B cell (primary cell): ENCODE measurements at places on chromosomes 16 and 17.

DNA sequence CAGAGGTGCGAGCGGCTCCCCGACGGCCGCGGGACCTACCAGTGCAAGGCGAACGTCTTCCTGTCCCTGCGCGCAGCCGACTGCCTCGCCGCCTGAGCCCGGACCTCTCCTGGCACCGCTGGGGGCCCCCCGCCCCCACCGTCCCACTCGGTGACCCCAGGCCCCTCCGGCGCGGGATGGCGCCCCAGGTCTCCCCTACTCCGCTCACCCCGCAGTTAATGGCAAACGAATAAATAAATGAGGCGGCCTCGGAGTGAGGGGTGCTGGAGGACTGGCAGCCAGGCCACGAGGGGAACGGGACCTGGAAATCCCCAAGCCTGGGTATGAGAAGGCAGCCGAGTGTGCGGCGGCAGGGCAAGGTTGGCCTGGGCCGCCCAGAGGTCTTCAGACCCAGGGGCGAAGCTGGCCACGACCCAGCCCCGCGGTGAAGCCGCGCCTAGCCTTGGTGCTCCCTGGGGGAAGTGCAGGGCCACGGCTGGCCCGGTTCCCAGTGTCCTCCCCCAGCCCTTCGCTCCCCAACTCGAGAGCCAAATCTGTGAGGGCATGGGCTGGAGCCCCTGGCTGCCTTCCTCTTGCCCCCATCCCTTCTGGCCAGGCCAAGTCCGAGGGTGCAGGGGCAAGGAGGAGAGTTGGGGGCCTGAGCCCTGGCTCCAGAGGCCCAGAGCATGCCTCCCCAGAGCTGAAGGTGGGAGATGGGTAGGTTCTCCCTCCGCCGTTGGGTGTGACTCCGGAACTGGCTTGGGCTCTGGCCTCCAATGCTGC is 796 bp downstream of the NPB start:
- no peak for DNase-seq

DNA sequence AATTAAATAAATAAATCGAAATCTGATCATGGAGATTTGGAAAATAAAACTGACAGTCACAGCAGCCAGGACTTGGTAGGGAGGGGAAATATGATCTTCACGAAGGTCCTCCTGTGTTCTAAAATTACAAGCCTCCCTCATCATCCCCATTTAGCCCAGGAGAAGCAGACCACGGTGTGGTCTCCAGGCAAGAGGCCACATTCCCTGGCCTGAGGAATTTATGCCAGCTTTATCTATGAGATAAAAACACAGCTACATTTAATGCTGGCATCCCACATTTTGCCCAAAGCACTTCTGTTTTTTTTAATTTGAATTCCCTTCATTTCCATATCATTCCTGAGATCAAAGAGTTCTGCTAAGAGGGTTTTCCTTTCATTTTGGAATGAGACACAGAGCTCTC is 43.2 kb downstream of the ABCC12 start:
- no peak for DNase-seq

DNA sequence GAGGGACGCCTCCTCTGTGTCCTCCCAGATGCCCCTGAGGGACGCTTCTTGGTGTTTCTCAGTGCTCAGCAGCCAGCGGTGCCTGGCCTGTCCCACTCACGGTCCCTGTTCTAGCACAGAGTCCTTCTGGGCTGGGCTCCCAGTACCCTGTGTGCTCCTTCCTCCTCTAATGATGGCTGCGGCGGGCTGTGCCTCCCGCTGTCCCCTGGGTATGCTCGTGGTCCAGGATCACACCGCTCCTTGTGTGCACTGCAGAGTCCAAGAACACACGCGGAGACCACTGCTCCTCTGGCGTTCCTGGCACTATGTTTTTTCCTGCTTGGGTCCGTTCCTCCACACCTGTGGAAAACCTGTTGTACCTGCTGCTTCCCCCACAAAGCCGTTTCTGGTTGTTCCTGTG is 15.1 kb upstream of the IRF8 start:
- no peak for DNase-seq

DNA sequence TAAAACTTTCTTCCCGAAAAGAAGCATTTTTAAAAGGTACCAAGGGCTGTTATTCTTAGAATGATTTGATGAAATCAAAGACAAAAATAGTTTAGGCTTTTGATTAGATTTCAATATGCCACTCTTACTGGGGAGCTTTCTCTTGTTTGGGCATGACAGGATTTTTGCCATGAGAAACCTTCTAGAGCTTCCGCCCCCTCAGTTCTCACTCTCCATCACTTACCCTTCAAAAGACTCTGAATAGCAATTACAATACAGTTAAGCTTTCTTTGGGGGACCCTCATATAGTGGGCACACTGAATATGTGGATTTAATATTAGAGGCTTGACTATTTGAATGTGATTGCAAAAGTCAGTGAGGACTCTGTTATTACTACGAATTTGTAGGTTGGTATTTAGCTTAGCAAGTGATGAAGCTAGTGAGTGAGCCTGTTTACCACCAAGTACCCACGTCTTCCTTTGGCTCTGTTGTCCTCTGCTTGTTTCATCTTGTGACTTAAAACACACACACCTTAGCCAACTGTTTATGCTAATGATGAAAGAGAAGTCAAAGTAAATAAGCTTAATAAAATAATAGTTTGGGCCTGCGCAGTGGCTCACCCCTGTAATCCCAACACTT is 158.7 kb upstream of the TBX2 start:
- no peak for DNase-seq

DNA sequence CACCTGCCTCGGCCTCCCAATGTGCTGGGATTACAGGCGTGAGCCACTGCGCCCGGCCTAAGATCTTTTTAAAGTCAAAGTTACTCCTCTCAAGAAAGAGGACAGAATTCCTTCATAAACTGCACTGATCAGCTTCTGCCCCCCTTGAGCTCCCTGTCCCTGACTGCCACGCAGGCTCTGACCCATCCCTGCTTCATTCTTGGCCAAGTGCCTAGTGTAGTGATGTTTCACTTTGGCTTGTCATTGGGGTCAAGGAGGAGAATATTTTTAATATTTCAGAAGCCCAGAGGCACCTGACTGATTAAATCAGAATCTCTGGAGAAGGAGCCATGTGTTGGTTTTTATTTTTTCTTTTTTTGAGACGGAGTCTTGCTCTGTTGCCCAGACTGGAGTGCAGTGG is 9.1 kb downstream of the MRM1 start:
- no peak for DNase-seq

GRCh38 chr17:42706732-42707131 is 24.4 kb downstream of the CNTNAP1 start:
- peak; percentile 38 for DNase-seq

DNA sequence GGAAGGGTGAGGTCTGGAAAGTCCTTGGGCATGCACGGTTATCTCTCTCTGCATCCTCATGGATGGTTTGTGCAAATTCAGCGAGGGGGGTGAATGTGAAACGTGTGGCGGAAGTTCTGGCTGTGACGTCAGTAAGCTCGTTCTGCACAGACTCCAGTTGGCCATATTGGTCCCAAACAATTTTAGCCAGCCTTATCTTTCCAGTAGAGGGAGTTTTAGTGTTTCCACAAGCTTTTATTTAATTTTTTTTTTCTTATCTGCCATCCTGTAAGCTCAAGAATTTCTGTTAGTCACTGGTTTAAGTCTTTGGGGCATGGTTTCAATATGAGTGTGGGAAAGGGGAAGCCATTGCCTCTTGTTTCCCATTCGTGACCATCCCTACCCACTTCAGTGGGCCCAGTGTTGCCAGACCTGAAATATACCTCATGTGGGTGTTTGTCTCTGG is 39.0 kb downstream of the HLF start:
- DNase-seq = no peak

DNA sequence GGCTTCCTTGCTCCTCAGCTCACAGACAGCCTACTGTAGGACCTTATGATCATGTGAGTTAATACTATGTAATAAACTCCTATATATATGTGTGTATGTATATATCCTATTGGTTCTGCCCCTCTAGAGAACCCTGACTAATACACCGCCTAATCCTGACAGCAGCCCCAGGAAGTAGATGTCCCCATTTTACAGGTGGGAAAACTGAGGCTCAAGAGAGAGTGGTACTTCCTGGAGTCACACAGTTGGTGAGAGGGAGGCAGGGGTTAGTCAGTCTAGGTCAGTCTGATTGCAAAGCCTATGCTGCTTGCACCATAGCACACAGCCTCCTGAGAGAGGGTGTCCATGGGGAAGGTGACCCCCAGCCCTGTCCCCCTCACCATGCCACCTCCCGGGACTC is 42.7 kb upstream of the C16orf82 start:
- DNase-seq = no peak

- no peak for DNase-seq
These were observed 504 bp upstream of the GOSR1 start for GRCh38 chr17:30476726-30477082.

DNA sequence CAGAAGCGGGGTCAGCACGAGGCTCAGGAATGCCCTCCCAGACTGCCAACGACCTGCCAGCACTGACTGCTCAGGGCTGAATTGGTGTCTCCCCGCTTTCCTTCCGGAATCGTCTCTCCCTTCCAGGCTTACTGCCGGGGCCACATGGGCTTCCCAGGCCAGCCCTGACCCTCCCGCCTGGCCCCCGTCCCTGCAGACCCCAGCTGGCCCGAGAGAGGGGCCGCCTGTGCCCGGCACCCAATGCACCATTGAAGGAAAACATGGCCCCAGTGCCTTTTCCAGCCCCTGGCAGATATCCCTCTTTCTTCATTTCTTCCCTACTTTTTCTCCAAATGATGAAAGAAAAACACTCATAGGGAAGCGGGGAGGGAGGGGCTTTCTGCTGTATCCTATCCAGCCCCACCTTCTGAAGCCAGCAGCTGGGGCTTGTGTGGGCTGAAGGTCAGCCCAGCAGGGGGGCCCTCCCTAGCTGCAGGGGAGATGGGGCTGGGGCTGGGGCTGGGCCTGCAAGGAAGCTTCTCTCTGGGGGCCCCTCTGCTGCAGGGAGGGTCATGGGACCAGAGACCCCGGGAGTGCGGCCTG is 25.9 kb downstream of the ZNF469 start:
- no peak for DNase-seq

DNA sequence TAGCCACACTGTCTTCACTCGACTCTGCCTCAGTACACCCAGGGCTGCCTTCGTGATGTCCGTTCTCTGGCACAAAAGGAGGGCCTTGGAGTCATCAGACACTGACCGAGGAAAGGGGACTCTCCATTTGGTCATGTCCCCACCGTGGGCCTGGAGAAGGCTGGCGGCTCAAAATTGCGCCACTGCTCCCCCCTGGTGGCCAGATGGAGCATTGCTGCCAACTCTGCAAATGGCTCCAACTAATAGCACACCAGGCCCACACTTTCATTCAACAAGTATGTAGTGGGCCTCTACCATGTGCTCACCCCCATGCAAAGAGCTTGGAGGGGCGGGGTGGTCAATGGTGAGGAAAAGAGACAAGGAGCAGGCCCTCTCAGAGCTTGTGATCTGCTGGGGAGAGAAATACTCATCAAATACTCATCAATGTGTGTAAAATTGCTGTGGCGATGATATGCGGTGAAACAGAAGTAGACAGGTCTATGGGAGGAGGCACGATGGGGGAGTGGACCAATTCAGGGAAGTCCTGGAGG is 5.2 kb upstream of the GRIN2C start:
- peak; percentile 81 for DNase-seq

GRCh38 chr17:82015311-82015971 is 7.2 kb downstream of the CENPX start:
- no peak for DNase-seq

DNA sequence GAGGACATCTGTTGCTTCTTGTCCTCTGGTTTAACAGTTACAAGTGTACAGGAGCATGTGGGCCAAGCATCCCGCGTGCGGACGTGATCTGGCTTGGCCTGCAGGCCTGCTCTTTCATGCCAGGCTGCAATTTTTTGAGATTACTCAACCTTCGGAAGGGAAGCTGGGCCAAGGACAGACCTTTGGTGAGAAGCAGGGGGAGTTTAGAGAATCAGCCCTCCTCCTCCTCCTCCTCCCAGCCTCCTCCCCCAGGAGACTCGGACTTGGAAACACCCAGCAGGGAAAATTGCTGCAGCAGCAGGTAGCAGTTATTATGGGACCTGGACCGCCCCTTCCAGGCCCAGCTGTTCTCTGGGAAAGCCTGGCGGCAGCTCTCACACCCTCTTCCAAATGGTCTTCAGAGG is 5.1 kb upstream of the KLHL36 start:
- DNase-seq = no peak

DNA sequence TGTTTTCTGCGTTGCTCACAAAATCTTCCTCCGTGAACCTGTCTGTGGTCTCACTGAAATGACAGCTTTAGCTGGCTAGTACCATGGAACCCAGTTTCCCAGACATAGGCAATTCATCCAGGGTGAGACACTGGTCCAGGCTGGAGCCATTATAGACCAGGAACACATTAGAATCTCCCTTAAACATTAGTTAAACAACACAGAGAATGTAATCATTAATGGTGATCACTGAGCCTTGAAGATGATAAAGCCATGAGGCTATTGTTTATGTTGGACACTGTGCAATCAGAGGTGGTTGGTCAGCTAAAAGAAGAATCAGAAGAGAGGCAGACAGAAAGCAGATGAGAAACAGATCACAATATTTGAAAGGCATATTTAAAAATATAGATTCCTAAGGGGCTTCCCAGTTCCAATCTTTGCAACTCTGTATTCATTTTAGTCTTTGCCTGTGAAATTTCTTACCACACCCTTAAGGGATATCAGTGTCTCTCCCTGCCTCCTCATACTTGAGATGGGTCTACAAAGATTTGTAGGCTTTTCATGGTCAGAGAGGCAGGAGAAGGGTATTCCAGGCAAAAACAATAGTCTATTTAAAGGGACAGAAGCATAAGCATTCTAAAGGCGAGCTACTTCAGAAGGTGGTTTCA is 317.9 kb downstream of the MAP2K6 start:
- no peak for DNase-seq

GRCh38 chr17:61402978-61403800 is 3.5 kb downstream of the TBX2 start:
- DNase-seq = peak; percentile 78

- no peak for DNase-seq
These were observed 9.6 kb downstream of the CDC42EP4 start for GRCh38 chr17:73302189-73302588.

- no peak for DNase-seq
These were observed 13.8 kb upstream of the PLCG2 start for GRCh38 chr16:81765111-81765919.

DNA sequence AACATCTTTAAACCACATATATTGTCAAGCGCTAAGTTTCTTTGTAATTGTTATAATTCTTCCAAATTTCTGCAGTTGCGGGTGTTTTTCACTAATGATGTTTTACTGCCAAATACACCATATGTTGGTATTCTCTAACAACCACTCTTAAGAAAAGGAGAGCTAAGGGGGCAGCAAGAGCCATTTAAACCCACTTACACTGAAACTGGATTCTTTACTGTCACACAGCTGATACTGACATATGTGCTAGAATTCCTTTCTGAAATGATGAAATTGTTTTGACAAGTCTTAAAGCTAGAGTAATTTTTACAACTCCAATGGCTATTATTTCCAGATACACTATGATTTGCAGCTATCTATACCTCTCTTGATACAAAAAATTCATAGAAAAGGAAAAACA is 483.1 kb downstream of the CDH11 start:
- DNase-seq = no peak

DNA sequence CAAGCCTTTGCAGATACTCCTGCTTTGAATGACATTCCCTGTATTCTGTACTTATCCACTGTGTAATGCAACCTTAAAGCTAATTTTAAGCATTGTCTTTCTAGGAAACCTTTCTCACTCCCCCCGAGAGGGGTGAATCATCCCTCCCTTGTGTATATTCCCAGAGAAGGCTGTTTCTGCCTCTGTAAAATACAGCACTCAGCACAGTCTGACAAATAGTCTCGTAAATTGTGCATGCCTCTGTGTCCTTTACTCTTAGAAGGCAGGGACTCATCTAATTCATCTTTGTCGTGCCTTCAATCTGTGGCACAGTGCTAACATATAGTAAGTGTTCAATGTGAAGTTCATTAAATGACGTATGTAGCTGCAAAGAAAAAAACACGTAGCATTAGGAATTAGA is 200.7 kb downstream of the CA10 start:
- DNase-seq = no peak

GRCh38 chr17:7626307-7626706 is 1.3 kb downstream of the SAT2 start:
- no peak for DNase-seq
